NCI-H446 treated with DMSO at 0.1 percent for 48 hours (cell line): ENCODE measurements at places on chromosomes 5 and 9.

DNA sequence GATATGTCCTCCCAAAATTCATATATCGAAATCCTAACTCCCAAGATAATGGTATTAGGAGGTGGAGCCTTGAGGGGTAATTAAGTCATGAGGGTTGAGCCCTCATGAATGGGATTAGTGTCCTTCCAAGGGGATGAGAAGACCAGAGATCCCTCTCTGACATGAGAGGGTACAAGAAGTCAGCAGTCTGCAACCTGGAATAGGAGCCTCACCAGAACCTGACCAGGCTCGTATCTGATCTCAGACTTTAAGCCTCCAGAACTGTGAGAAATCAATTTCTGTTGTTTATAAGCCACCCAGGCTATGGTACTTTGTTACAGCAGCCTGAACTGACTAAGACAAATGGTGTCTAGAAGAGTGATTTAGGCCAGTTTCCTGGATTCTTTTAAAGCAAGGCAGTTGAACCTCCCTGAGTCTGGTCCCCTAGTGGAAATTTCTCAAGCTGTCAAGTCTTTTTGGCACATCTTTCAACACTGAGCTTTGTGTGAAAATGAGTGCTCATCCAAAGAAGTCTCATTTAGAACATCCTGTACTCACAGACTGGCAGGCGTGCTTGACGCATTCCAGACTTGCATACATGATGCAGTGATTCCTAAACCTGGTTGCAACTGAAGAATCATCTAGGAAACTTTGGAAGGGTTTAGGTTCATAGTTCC, 254.8 kb upstream of the PPP1R2B start:
- no peak for DNase-seq

GRCh38 chr9:13428766-13429165, 149.3 kb upstream of the MPDZ start:
- DNase-seq: peak; percentile 97

DNA sequence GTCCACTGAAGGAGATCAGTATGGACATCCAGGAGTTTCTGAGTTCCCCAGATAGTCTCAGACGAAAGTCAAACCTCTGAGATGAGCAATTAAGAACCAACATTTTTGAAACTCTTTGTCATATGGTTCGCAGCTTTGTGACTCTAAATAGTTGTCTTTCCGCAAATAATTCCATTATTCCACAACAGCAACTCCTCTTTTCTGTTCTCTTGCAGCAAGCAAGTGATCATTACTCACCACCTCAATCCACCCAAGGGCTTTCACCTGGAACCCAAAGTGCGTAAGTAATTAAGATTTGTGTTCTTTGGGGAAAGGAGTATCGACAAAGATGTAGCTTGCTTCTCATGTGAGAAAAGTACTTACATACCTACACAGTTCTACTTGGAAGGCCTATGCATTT, 15.6 kb downstream of the MTX3 start:
- DNase-seq: no peak

DNA sequence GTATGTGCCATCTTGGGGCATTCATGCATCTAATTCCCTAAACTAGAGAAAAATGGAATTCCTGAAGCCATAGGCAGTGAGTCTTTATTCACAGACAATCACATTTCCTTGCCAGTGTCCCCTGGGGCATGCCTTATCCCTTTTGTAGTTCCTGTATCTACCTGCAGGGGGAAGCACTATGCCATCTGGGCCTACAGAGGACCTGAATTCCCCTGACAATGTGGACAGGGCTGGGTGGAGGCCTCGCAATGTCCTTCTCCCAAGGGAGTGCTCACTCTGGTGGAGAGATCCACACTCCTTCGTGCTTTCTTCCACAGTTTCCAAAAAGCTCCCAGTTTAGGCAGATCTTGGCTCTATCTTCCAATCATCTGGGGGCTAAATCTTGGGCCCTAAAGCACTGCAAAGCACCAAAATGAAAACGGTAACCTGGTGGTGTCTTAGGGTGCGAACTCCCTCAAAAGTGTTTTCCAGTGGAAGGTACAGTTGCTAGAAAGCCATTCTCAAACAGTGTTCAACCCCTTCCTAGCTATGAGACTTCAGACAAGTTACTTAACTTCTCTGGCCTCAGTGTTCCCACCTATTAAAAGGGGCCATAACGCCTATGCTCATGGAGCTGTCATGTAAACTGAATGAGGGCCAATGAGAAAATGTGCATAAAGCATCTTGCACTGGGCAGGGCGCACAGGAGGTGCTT, 17.5 kb downstream of the WHRN start:
- no peak for DNase-seq

DNA sequence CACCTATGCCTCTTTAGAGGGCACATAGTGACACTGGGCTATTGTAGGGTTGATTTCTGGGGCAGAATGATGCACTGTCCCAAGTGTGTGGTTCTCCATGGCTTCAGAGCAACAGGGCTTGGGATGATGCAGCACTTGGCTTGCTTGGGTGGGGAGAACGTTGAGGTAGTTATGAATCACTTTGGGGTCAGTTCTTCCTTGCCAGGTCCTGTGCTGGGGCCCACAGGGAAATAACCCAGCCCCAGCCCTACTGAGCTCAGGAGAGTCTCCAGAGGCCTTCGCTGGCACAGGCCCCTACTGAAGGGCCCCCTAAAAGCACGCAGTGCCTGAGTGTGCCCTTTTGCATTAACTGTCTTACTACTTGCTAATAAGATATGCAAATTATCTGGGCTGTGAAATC, 24.2 kb downstream of the JADE2 start:
- no peak for DNase-seq

DNA sequence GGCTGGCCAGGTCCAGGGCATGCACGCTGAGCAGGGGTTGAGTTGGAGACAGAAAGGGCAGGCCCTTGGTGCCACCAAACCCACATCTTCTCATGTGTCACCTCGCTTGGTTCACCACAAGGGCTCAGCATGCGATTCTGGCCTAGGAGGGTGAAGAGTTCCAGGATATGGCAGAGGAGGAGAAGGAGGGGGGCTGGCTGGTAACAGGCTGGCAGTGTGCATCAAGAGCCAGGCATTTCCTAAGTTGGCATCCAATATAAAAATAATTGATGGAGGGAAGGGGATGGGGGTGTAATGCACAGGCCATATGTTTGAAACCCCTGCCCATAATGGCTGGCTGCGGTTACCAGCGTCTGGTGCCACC, 255.6 kb downstream of the NFIB start:
- DNase-seq: peak; percentile 84

DNA sequence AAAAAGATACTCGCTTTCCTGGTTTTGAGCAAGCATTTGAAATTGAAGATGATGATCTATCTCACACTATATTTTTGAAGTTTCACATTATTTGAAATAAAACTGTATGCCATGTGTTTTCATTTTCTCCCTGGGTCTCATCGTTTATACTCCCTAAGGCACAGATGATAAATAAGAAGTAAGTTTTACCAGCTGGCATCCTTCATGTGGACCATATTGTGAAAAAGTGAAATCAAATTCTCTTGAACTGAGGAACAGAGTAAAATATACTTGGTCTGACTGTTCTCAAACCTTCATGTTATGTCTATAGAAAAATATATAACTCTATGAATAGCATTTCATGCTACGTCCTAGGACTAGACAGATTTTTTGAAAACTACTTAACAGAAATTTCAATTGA, 1600.9 kb upstream of the C9orf72 start:
- no peak for DNase-seq

DNA sequence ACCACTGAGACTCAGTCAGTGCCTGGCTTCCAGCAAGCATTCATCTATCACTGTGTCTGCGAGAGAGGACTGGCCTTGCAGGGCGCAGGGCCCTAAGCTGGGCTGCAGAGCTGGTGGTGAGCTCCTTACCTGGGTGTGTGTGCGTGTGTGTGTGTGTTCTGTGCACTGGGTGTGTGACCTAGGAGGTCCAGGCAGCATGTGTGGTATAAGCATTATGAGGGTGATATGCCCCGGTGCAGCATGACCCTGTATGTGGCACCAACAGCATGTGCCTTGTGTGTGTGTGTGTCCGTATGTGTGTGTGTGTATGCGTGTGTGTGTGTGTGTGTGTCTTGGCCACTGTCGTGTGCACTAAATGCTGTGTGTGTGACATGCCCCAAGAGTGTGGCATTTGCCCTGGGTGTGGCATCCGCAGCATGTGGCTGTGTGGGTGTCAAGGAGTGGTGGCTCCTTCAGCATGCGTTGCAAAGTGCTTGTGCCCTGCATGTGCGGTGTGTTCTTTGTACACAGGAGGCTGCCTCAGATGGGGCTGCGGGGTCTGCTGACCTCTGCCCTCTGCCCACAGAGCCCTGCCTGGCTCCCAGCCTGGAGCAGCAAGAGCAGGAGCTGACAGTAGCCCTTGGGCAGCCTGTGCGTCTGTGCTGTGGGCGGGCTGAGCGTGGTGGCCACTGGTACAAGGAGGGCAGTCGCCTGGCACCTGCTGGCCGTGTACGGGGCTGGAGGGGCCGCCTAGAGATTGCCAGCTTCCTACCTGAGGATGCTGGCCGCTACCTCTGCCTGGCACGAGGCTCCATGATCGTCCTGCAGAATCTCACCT, 3.3 kb downstream of the FGFR4 start:
- DNase-seq: no peak

DNA sequence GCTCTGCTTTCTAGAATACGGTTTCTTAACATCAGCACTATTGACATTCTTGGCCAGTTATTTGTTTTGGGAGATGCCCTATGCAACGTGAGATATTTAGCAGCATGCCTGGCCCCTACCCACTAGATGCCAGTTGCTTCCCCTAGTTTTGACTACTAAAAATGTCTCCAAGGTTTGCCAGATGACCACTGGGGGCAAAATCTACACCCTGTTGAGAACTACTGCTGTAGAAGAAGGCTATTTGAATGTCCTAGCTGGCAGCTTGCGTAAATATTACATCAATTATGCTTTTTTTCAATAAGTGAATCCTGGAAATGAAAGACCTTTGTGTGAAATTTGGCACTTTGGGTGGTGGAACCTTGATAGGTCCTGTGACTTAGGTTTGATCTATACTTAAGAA, 5.0 kb downstream of the NCBP1 start:
- DNase-seq: no peak

DNA sequence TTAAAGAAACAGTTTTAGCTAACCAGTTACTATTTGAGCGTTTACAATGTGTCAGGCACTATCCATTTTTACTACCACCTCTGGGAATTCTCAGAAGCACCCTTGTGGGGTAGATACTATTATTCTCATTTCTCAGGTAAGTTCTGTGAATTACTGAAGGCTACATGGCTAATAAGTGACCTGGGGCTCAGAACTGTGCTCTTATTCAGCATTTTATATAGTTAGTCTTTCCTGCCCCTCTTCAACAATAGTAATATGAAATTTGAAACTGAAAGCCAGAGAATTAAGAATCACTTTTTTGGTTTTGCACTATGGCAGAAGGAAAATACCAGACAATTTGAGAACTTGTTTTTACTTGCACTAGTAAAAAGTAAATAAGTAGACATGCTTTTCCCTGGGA, 11.8 kb downstream of the ELL2 start:
- no peak for DNase-seq

GRCh38 chr5:162593881-162594280, 526.3 kb downstream of the GABRG2 start:
- no peak for DNase-seq

GRCh38 chr9:34059281-34059680, 10.6 kb upstream of the UBAP2 start:
- no peak for DNase-seq

- no peak for DNase-seq
Observed at GRCh38 chr5:115696141-115696650, 70.4 kb upstream of the TMED7 start.

DNA sequence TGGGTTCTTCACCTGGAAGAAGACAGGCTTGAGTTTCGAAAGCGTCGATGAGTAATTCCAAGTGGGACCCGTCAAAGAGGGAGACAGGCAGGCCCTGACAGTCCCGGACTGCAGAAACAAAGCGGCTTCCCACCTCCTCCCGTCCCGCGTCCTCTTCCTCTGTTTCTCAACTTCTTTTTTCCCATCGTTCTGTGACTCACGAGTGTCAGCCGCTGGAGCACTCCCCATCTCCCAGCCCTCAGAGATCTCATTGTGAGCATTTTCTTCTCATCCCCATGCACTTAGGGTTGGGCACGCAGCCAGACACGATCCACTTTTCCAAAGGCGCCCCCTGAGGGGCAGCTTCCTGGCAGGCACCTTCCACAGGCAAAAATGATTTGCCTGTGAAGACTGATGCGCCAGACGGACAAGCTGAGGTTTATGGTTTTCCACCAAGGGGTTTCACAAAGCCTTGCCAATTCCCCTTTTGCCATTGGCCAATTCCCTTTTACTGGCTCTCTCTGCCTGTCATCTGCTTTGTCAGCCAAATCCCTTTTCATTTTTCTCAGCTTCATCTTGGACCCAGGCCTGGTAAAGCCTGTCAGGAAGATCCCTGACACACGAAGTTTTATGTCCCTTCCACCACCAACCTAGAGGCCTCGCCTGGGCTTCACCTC, 86.5 kb upstream of the ANKRD55 start:
- peak; percentile 86 for DNase-seq

DNA sequence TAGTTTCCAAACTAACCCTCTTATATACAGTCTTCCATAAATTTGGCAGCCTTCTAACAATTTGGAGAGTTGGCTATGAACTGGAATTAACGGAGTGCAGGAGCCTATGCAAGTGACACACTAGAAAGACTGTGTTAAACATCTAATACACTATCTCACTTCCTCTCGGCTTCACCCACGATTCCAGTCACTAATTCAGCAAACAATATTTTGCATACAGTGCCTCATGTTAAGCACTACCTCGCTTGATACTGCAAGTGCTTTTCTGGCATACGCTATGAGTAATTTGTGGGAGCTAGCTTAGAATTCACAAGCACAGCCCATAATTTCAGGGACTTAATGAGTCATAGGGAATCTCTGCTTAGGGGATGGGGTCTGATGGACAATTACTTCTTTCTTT, 102.5 kb downstream of the ST8SIA4 start:
- no peak for DNase-seq

DNA sequence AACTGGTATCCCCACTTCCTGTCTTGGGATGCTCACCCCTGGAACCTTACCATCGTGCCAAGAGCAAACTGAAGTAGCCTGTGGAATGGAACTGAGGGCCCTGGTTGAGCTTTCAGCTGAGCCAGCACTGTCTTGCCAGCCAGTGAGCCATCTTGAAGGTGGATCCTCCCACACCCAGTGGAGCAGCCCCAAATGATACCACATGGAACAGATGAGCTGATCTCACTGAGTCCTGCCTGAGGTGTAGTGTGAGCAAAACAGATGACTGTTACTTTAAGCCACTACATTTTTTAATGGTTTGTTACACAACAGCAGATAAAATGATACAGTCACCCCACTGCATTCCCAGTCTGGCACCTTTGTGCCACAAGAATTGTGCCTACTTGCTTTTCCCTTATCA, 2.2 kb upstream of the PCYOX1L start:
- no peak for DNase-seq

GRCh38 chr5:106481374-106481773, 1189.4 kb downstream of the EFNA5 start:
- DNase-seq: no peak

DNA sequence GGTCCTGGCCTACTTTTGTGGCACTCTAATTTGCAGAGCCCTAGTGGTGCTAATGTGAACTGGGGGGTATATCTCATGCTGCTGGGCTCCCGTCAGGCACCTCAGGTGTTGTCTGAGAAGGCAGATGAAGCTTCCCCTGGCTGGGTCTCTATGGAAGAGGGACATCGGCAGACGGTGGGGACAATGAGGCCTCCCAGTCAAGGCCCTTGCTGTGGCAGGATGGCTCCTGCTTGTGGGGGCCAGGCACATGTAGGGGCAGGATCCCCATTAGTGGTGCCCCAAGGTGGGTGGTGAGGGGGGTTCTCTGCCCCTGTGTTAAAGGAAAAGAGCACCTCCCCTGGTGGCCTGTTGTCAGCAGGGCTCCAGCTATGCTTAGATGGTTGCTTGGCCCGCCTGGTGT, 192.8 kb upstream of the S1PR3 start:
- no peak for DNase-seq
